ENCODE measurements at places on chromosomes 11 and 22. TPM values are rescaled to one million over a fixed set of nuclear protein-coding genes. Genes with fewer than 3 reads are reported as not detected.

Gene APOL6
- total RNA-seq = 11.6 TPM

Gene PLAAT5
- total RNA-seq = not detected

Gene CAPN5
- total RNA-seq = 11.6 TPM

Gene NPAT
- total RNA-seq = 14.1 TPM

Gene SLC22A12
- total RNA-seq = not detected

Gene OR51B4
- total RNA-seq = not detected

Gene KLHL35
- total RNA-seq = 2.6 TPM

Gene C11orf86
- total RNA-seq = not detected

Gene LRRC56
- total RNA-seq = 2.6 TPM
